AG09319 (cell line): ENCODE measurements at places on chromosomes 5 and 9.

DNA sequence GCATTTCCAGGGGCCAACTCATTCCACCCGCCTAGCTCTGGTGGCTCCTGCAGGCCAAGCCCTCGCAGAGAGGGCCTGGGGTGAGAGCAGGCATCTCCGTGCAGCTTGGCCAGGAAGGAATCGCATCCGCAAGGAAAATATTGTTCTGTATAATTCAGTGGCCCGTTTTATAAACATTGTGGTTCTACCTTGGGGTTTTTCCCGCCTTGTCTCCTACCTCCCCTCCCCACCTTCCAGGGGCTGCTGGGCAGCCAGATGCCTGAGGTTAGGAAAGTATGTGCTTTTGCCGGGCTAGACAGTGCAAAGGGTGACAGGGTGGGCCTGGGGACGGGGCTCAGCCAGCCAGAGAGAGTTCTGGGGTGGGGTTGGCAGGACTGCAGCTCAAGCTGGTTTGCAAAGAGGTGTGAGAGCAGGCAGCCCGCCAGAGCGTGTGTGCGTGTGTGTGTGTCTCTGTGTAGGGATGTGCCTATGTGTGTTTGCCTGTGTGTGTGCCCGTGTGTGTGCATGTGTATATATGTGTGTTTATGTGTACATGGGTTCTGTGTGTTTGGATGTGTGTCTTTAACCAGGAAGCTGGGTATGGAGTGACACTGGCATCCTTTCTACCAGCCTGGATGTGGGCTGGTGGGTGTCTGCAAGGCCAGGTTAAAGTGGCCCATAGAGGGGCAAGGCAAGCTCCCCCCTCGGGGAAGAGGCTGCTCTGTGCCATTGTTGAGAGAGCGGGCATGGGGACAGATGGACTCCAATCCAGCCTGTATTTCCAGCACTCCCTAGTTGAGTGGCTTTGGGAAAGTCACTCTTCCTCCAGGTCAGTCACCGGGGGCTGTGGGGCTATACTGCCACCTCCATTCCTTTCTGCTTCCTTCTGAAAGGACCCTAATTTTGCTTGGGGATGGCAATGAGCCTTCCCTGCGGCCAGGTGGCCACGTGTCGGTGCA, 10.6 kb upstream of the SLC2A6 start:
- no peak for DNase-seq

DNA sequence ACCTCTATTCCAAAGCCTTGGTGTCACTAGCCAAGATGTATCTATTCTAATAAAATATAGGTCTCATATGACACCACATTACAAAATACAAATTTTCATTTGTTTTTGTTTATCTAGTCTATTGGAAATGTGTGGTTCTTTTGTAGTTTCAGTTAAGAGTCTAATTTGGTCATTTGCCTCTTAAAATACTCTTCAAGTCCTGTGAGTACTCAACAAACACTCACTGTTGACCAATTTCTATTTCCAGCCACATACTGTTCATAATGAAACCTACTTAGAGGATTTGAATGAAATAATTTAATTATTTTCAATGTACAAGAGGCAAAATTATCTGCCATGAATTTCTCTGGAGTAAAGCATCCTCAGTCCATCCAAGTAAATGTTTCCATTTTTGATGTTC, 40.6 kb downstream of the SLC1A3 start:
- no peak for DNase-seq

DNA sequence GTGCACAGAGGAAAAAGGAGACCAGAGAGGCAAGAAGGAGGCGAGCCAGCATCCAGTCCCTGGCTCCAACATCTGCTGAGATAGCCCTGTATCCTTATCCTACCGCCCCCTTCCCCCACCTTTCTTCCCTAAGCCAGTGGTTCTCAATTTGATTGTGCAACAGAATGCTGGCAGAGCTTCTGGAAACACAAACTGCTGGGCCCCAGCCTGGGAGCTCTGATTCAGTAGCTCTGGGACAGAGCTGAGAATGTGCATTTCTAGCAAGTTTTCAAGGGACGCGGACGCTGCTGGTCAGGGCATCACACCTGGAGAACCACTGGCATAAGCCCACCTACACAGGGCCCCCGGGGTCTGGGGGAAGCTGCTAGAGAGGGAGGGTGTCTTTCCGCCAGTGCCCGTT, 21.1 kb downstream of the AK8 start:
- peak; percentile 40 for DNase-seq

- DNase-seq: no peak
Observed at GRCh38 chr9:123867034-123867433, 62.9 kb downstream of the DENND1A start.

- no peak for DNase-seq
Observed at GRCh38 chr5:94388773-94389514, 229.5 kb downstream of the KIAA0825 start.

DNA sequence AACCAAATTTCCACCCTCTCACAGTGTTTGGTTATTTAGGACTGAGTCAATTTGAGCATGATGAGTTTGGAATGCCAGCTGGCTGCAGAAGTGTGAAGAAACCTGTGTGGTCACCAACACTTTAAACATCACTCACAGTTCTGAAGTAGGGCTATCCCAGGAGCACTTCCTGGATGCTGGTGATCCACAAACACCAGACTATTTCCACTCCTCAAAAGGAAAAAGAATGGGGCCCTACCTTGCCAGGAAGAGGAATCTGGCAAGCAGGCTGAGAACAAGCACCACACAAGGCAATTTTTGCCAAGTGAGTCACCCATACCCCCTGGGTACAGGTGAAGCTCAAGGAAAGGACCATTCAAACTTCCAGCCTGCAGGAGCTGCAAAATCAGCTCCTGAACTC, 294.2 kb upstream of the PTGER4 start:
- no peak for DNase-seq

GRCh38 chr5:177545487-177546257, 8.7 kb downstream of the FAM193B start:
- peak; percentile 87 for DNase-seq

DNA sequence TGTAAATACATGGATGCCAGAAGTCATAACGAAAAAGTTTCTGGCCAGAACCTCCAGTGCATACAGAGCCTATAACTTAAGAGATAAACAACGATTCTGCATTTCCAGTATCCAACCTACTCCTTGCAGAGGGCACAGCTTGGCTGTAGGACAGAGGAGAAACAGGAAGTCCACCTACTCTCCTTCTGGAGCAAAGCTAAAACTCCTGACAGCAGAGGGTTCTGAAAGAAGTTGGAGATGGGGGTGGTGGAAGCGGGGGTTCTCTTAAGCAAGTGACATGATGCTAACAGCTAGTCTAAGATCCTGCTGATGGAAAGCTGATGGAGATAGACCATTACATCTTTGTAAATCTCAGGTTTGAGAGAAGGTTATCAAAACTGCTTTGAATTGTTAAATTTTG, 35.5 kb upstream of the CTNNAL1 start:
- no peak for DNase-seq

DNA sequence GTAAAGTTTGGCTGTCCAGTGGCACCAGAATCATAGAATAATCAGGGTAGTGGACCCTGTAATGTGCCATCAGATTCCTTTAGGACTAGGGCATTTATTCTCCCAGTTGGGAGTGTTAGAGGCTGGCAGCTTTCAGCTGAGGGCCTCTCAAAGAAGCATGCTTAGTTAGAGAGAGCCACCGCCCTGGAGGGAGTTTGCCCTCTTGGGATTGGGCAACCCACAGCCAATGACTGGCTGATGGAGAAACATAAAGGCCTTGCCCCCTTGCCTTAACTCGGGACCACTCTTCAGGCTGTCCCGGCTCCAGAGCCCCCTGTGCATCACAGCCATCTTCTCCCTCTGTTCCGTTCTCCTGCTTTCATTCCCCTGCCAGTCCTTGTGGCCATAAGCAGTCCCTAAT, 20.5 kb upstream of the IFNK start:
- DNase-seq: no peak

DNA sequence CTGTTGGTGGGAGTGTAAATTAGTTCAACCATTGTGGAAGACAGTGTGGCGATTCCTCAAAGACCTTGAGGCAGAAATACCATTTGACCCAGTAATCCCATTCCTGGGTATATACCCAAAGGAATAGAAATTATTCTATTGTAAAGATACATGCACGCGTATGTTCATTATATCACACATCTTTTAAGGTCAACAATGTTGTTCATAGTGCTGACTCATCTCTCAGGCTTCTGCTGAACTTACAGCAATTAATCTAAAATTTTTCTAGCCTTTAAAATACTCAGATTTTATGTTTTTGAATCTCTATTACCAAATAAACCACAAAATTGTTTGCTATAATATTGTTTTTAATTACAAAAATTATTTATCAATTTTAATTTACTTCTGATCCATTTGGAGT, 38.8 kb upstream of the ZNF618 start:
- no peak for DNase-seq

GRCh38 chr5:76341651-76342334, 61.3 kb upstream of the IQGAP2 start:
- no peak for DNase-seq

GRCh38 chr9:19637084-19637483, 151.8 kb downstream of the SLC24A2 start:
- no peak for DNase-seq

DNA sequence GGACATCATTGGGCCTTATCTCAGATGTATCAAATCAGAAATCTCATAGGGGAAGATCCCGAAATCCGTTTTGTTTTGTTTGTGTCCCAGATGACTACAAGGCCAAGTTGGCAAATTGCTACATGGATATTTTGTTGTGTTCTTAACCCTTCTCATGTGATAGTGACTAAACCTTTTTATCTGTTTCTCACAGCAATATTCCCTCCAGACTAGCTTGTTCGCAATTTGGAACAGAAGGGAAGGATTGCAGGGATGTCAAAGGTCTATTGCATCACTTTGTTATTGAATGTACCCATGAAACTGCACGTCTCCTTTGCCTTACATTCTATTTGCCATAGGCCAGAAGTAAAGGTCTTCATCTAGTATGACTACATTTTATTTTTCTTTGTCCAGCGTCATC, 453.9 kb downstream of the NFIB start:
- DNase-seq: no peak

GRCh38 chr9:71895117-71895516, 15.9 kb downstream of the ABHD17B start:
- no peak for DNase-seq

GRCh38 chr9:93263334-93264229, 79.6 kb downstream of the WNK2 start:
- no peak for DNase-seq

DNA sequence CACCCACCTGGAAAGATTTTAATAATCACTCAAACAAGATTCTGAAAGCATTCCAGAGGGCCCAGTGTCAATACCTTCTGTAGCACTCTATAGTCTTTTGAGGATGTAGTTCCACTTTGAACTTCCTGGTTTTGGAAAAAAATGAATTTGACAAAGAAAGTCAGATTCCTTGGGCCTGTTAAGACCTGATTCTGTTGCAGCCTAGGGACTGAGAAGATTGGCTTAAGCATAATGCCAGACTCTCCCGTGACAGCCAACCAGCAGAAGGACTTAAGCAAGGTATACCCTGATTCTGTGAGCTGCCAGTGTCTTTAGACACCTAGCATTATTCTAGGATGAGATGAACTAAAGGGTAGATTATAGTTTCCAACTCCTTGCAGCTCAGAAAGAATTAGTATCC, 6.8 kb downstream of the SPINK5 start:
- no peak for DNase-seq

- no peak for DNase-seq
Observed at GRCh38 chr9:115209601-115210306, 91.8 kb upstream of the TNC start.

DNA sequence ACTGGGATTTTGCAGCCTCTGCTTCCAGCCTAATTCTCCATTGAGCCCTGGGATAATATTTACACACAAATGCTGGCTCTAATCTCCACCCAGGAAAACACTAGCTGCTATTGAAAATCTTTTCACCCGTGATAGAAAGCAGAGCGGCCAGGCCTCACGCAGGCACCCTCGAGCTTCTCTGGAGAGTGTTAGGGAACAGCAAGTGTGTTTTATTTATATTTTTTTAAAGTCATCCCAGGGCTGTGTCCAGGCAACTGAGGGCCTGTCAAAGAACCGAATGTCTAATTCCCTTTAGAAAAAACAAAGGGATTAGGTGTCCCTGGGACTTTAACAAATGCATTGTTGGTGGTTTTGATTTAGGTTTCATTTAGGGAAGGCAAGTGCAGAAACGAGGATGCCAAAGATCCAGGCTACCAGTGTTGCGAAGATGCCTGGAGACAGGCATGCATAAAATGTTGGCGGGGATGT, 51.2 kb upstream of the SPRY4 start:
- no peak for DNase-seq

DNA sequence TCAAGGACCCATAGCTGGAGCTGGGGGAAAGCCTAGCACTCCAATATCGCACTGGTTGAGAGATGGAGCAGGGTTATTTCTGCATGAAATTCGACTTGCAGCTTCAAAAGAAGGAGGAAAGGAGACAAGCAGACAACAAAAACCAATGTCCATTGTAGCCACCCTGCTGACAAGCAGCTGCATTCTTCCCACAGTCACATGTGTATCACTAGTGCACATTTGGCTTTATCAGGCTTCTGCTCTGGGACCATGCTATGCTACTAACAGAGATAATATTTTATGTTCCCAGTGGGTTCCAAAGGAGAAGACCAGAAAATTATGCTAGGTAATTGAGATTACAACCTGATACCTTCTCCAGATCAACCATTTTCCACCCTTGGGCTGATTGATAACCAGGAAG, 59.7 kb downstream of the MFAP3 start:
- DNase-seq: no peak

DNA sequence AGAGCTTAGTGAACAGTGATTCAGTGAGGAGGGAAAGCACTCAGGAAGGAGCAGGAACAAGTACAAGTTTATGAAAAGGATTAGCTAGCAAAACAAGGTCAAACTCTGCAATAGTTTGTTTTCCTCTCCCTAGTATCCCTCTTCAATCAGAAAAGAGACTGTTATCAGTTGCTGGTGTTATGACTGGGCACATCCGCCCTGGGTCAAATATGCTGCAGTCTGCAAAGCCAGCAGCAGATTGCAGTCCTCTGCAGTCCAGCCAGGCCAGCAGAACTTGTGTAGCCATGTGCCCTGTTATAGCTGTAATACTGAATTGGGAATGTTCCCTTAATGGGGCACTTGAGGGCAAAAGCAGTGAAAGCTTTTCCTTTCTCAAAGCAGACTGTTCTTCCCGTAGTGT, 12.0 kb downstream of the PCDHAC2 start:
- DNase-seq: no peak
